ENCODE measurements at places on chromosomes 6 and 20.

DNA sequence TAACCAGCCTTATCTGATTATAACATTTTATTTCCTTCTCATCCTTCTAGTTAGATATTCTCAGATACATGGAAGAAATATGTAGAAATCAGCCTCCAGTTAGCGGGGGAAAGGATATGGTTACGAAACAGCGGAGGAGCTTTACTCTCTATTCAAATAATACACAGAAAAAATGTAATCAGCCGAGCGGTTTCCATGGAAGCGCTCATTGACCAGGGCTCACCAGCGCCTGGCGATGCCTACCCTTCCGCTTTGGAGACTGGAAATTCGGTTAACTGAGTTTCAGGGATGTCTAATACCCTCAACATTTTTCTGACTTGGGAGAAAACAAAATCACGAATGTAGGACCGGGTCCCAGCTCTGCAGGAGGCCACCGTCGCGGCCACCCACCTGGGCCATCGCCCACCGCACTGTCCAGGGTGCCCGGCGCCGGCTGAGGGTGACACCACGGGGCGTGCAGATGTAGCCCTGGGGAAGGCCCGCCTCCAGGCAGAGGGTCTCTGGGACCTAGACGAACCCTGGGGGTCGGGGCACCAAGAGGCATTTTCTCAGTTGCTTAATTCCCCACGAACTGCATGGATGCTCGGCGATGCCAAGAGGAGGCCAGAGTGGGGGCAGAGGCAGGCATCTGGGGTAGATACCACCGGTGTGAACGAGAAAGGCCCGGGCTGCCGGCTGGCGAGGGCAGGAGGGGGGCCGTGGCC, 1.7 kb downstream of the PRR18 start:
- DNase-seq, result no peak

- no peak for DNase-seq
These were observed 78.0 kb upstream of the SMIM8 start for GRCh38 chr6:87244380-87244779.

GRCh38 chr6:148857798-148858390, 111.1 kb downstream of the UST start:
- DNase-seq, result no peak

- DNase-seq, result no peak
These were observed 149.1 kb downstream of the TBX18 start for GRCh38 chr6:84615113-84615850.

DNA sequence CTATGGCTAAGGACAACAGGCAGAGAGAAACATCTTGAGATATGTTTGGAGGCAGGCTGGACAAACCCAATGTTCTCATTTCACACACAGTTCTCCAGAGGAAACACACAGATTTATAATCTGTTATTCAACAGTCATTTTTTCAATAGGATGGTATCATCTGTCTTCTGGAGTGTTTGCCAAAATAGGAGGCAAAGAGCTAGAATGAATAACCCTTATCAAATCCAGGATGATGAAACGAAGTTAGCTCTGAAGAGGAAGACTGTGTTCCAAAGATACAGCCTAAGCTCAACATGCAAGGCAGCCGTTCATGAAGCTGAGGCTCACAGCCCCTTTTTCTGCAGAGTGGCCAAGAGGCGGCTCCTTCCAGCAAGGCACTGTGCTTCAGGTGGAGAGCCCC, 70.8 kb downstream of the PPP1R3G start:
- DNase-seq, result no peak

DNA sequence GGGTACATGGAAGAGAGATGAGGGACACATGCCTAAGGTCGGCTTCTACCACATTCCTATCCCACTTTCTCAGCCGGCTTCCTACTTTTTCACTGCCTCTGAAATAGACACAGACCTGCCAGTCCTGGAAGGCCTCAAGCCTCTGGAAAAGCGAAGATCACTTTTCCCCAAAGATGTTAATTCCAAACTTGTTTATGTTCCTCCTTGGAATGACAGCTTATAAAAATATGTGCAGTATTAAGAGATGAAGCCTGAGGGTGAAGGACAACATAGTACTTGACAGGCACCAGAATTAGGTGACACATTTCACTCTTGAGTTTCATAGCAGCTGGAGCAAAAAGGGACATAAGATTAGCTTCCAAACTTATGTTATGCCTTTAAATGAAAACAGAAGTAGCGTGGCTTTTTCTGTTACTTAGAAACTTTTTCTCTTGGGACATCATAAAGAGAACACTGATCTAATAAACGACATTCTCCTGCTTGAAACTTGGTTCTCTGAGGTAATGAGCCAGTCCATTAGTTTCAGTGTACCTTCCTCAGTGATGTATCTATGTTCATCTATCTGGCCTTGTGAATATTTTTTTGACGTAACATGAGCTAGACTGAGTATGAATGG, 25.3 kb downstream of the FOXO3 start:
- DNase-seq, result no peak

- no peak for DNase-seq
These were observed 839.4 kb downstream of the MAFB start for GRCh38 chr20:39849664-39850063.

GRCh38 chr6:25017932-25018567, 82.3 kb upstream of the RIPOR2 start:
- peak; percentile 30 for DNase-seq

- DNase-seq, result no peak
These were observed 35.9 kb downstream of the MAPK14 start for GRCh38 chr6:36063318-36064060.

- DNase-seq, result no peak
These were observed 33.0 kb downstream of the PIM1 start for GRCh38 chr6:37202788-37203491.

DNA sequence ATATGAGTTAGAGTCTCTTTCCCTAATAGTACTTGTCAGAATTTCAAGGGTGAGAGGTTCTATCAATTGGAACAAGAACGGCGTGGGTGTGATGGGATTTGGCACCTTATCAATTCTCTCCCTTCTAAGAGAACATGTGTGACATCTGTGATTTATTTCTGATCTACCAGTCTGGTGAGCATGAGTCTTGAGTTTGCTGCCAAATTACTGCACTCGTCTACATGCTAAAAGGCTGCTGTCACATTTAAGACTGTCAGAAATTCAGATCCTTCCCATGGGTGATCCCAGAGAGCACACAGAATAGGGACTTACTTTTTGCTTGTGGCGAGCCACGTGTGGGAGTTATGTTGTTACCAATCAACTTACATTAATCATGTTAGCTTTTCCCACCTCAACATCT, 370.2 kb upstream of the SASH1 start:
- no peak for DNase-seq

- DNase-seq, result no peak
These were observed 85.5 kb downstream of the BMP6 start for GRCh38 chr6:7811441-7811840.
